ENCODE measurements at places on chromosomes 3 and 15.

DNA sequence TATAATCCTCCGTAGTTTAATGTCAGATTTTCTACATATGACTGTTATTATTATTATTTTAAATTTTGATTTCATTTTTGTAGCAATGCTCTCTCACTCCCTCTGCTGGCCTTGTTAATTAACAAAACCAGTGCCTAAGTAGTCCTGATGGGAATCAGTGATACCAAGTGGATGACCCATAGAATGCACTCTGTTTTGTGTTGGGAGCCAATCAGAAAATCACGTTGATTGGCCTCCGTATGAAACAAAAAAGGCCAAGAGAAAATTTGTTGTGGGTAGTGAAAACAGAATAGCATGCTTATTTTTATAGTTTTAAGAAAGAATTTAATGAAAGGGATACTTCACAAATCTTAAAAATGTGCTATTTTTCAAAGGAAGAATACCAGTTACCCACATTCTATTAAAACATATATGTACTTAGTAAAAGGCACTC is 34.4 kb upstream of the MEIS2 start:
- no peak for DNase-seq

- no peak for DNase-seq
Measured at GRCh38 chr15:70376031-70376928, 278.6 kb upstream of the TLE3 start.

DNA sequence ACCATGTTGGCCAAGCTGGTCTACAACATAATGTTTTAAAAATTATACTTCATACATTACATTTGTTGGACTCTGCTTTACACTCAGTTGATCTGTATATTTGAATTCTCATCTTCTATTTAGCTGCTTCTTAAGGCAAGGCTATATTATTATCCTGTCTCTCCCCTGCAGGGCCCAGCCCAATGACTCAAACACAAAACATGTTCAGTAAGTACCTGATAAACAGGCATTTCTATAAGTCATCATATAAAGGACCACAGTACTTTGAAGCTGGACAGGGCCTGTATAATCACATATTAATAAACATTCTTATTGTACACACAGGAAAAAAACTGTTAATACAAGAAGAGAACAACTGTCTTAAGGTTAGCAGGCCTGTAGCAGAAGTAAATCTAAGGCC is 36.2 kb downstream of the NGLY1 start:
- no peak for DNase-seq

- no peak for DNase-seq
Measured at GRCh38 chr3:53552730-53553129, 58.3 kb downstream of the CACNA1D start.

DNA sequence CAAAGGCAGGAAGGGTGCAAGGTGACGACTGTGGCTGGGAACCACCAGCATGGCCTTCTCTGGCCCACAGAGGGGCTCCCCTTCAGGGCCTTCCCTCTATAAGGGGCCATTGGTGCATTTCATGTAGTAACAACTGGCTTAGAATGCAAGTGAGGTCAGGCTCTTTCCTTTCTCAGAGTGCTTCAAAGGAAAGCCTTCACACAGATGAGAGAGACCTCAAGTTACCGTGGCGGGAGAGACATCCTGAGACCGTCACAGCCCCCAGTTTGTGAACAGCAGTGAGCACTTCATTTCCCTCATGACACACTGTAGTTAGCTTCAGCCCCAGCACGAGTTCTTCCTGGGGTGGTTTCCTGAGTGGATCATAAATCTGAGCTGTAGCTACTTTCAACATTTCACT is 96.6 kb upstream of the LIMD1 start:
- DNase-seq, result no peak

- DNase-seq, result no peak
Measured at GRCh38 chr3:139157161-139157932, 112.7 kb upstream of the PRR23C start.

DNA sequence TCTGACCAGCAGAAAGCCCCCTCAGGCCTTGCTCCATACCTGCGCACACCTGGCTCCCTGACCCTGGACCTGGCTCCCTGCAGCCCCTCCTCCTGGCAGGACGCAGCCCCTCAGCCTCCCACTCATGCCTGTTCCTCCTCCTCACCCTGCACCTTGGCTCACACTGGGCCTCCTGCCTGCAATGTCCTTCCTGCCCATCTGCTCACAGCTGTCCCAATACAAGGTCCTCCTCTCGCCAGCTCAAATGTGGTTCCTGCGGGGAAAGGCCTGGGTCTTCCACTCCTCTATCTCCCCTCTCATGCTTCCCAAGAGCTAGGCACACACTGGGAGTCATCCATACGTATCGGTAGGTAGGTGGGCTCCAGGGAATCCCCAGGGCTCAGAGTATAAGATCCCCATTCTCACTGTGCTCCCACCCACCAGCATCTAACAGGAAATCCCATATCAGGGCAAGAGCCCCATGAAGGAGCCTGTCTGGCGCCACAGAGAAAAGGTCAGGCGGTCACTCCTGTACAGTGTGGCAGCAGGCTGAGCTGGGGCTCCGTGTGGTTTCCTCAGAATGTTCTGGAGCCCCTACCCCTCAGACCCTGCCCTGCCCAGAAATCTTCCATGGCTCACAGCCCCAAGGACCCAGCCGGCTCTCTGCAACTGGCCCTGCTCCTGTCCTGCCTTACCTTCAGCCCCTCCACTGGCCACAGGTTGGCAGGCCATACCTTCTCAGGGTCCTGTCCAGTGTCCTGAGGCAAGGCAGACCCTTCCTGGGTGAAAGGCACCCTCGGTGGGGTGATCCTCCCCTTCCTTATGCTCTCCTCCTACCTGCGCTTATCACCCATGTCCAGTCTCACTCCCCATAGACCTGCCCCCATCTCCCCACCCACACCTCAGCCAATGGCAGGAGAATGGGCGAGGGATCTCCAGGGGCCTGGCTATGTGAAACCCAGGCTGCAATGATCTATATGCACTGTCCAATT is 10.9 kb downstream of the PLCD1 start:
- DNase-seq, result no peak

- DNase-seq, result no peak
Measured at GRCh38 chr3:8365541-8365940, 136.1 kb upstream of the LMCD1 start.

DNA sequence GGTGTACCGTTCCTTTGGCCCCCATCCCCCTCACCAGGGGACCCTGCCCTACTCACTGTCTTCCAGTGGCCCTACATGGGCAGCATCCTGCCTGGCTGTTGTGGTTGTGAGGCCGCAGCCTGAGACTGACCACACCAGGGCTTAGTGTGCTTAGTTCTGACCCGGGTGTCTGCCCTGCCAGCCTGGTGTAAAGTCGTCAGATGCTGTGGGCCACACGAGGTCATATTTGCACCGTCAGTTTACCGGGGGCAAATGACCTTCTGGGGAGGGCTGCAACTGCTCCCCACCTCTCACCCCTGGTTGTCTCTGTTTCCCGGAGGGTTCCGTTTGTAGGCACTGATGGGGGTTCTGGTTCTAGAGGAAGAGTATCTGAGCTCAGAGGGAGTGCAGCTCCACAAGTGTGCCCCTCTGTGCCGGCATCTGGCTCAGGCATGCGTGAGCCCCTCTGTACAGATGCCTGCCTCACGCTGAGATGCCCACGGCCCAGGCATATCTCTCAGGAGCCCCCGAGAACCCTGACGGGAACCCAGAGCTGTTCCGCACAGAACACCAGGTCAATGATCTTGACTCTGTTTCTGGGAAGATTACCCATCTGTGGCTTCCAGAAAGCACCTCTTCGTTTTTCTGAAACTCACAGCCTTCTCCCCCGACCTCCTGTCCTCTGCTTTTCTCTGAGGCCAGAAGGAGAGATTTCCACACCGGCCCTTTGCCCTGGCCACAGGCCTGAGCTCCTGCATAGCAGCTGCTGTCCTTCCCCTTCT is 19.2 kb downstream of the KLF13 start:
- DNase-seq, result no peak

DNA sequence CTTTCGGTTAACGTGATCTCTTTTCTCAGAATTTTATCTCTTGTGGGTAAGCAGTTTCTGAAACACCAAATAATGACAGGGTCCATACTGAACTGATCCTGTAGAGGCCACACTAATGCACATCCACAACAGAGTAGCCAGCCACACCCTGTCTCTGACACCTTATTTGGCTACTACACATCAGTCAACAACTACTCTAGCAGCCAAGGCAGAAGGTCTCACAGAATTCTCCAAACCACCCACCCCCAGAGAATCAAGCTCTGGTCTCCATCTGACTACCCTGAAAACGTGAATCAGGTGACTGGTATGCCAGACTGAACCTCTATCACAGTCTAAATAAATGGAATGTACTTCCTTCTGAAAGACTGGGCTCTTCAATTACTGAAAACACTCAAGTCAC is 38.0 kb downstream of the EDC3 start:
- no peak for DNase-seq

DNA sequence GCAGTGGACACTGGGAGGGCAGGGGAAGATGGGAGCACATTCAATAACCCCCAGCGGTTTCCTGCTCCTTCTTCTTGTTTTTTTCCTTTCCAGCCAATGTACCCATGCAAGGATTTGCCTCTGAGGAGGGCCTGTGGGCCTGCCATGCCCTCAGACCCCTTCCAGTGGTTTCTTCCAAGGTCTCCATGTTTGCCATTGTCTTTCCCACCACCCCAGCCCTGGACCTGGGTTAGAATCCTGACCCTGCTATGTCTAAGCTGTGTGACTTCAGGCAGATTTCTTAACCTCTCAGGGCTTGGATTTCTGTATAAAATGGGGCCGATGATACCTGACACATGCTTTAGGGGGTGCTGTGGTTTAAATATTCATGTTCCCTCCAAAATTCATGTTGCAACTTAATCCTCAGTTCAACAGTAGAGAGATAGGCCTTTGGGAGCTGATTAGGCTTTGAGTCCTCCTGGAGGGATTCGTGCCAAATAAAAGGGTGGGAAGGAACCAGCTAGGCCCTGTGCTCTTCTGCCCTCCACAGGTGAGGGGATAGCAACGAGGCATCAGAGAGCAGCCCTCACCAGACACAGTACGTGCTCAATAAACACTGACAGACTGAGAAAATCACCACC is 46.3 kb upstream of the FLNB start:
- no peak for DNase-seq

- DNase-seq, result no peak
Measured at GRCh38 chr3:78644847-78645246, 1123.0 kb downstream of the ROBO1 start.

- no peak for DNase-seq
Measured at GRCh38 chr15:68274201-68274848, 3.2 kb upstream of the FEM1B start.

GRCh38 chr3:128629936-128630335 is 20.7 kb downstream of the RPN1 start:
- DNase-seq, result no peak
